Cardiac fibroblast (primary cell): ENCODE measurements at places on chromosomes 12 and 14.

DNA sequence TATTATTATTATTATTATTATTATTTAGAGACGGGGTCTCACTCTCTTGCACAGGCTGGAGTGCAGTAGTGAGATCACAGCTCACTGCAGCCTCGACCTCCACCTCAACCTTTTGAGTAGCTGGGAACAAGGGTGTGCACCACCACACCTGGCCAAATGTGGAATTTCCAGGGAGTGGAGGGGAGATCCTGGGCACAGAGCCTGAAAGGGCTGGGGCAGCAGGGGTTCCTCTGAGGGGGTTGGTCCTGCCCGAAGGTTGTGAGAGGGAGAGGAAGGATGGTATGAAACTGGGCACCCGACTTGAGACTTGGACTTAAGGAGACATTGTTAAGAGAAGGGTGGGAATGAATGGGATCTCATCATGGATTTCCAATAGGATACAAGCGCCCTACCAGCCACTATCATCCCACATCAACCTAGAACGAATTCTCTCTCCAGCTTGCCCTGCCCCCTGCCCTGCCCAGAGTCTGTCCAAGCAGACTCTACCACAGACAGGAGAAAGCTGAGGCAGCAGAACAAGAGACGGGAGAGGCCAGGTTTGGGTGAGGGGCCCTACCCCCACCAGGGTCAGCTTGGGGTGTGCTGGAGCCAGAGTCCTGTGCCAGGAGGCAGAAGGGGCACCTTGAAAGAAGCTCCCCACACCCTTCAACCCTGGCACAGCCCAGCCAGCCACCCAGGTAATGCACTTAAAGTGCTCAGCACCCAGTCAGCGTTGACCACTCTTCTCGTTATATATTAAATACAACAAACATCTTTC is 2.4 kb upstream of the DYNC1H1 start:
- DNase-seq = no peak

- no peak for DNase-seq
Measured at GRCh38 chr14:105061428-105062047, 3.7 kb downstream of the GPR132 start.

- DNase-seq = peak; percentile 45
Measured at GRCh38 chr14:50635141-50635540, 33.0 kb downstream of the SAV1 start.

DNA sequence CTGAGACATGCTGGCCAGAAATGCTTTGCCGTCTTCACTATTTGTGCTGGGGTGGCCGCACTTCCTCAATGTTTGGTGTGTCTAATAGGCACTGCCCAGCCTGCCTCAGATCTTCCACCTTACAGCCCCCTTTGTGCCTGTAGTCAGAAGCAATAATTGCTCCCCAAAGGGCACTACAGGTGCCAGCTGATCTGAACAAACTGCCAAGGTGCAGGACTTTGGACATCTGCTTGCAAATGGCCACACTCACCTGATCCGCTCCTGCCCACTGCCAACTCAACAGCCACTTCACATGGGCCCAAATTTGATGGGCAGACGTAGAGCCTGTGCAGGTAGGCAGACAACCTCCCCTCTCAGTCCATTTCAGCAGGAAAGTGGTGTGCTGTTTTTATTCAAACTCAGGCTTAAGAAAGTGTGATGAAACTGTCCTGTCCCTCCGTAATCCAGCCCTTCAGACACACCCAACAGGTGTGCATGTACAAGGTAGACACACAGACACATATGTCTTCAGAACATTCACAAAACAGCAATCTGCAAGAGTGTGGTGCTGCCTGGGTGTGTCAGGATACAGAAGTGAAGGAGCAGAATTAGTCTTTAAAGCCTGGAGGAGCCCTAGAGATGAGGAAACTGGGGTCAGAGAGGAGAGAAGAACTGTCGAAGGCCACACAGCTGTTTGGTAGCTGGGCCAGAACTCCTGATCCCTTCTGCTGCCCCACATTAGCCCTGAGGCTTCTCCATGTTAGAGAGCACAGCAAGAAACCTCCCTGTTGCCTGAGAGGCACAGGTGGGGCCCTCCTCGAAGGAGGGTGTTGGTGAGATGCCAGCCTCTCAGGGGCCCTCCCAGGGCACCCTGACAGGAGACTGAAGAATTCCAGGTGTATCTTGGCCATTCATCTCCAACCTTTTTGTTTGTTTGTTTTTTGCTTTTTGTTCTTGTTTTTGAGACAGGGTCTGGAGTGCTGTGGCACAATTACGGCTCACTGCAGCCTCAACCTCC is 4.4 kb upstream of the KRT75 start:
- DNase-seq = no peak

GRCh38 chr12:3888659-3889058 is 15.5 kb upstream of the PARP11 start:
- no peak for DNase-seq

- DNase-seq = no peak
Measured at GRCh38 chr12:117576053-117576452, 214.6 kb upstream of the NOS1 start.

DNA sequence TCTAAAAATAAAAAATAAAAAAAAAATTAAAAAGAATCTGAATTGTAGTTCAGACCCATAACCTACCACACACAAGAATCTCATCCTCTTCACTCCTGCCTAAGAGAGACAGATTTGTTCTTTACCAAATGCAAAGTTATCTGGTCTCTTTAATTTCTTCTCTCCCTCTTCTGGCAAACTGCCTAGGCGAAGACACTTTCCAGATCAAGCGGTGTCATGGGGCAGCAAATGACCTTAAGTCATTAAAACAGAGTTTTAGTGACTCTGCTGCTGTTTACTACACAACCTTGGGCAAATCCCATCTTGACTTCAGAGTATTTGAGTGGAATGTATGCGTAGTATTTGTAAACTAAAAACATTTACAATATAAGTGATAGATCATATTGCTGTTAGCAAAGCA is 60.9 kb upstream of the NID2 start:
- DNase-seq = peak; percentile 42

DNA sequence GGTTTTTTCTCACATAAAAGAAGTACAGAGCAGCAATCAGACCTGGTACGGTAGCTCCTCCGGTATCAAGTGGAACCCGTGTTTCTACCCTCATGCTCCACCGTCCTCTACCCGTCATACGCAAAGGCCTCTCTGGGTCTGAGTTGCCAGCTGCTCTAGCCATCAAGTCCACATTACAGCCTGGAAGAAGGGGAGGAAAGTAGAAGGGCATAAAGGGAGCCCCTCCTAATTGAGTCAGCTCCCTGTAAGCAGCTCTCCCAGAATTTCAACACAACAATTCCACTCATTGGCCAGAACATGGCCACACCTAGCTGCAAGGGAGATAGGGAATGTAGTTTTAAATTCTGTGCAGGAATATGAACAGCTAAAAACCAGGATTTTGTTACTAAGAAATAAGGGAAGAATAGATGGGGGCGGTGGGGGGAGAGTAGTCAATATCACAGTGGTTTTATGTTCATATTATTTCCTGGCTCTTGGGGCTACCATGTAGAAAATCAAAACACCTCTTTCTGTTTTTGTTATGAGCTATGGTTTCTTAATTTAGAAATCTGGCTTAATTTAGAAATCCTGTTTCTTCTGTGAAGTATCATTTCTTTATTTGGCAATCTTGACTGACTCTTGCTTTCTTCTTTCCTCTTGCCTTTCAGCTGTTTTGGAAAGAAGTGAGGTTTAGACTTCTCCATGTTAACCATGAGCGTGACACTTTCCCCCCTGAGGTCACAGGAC is 103.9 kb downstream of the AKAP6 start:
- DNase-seq = no peak

DNA sequence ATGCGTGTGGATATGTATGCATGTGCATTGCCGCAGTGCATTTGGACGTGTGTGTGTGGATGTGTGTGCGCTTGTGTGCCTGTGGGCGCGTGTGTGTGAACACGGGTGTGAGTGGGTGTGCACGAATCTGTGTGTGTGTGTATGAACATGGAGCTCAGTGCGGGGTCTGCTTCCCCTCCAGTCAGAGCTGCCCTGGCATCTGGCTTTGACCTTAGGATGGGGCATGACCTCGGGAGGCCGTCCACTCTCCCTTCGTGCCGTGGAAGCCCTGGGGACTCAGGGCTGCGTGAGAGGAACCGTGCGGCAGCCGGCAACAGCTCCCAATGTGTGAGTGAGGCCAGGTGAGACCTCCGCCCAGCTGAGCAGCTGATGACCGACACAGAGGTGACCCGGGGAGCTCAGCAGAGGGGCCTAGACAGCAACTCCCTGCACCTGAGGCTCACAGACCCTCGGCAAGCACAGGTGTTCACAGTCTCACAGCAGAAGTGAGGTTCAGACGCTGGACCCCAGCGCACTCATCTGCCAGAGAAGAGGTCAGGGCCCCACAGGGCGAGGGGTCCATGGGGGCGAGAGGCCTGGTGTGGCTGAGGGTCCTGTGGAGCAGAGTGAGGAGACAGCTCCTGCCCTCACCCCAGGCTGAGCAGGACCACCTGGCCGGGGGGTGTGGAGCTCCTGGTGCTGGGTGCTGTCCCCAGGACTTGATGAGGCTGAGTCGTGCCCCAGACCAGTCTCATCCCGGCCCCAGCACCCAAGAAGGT is 33.6 kb upstream of the FBRSL1 start:
- no peak for DNase-seq

GRCh38 chr12:48969160-48969771 is 2.3 kb downstream of the WNT10B start:
- DNase-seq = no peak
